IPS DF 19.7 (cell line): ENCODE measurements at places on chromosomes 4 and X.

- DNase-seq: peak; percentile 2
Observed at GRCh38 chrX:111854556-111855490, 21.2 kb upstream of the TRPC5OS start.

DNA sequence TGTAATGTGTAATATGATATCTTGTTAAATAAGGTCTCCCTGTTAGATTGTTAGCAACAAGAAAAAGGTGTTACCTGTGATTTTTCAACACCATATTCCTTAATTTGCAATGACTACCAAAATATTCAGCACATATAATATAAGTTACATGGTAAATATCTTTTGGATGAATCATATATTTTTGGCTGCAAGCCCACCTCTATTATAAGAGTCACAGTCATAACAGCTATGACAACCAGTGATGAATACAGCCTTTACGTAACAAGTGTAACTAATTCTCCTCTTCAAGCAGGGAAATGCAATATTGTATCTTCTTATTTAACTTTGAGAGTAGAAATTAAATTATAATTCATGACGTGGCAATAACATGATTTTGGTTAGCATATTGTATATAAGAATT lies 187.0 kb downstream of the NLGN4X start:
- DNase-seq: no peak

- no peak for DNase-seq
Observed at GRCh38 chr4:176981074-176981473, 188.4 kb upstream of the VEGFC start.

DNA sequence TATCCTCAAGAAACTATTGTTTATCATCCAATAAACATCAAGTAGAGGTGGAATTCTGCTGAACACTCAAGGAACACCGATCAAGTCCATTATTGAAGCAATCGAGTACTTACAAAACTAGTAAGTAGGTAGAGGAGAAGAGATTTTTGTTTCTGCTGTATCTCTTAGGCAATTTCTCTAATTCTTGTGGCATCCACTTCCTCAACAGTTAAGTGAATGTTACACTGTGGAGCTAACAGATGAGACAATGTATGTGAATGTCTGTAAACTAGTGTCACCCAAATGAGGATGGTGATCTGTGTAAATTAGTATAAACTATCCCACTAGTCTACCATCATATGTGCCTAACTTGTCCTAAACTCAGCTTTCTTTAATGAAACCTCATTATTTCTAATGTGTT lies 261.6 kb downstream of the ARHGAP24 start:
- DNase-seq: no peak

- no peak for DNase-seq
Observed at GRCh38 chr4:53197772-53198142, 168.1 kb downstream of the SCFD2 start.
